ENCODE measurements at places on chromosomes 13 and 19.

GRCh38 chr13:90447734-90448101, 899.8 kb upstream of the MIR17HG start:
- no peak for DNase-seq

- DNase-seq: no peak
Measured at GRCh38 chr13:112616586-112617362, 28.8 kb upstream of the TUBGCP3 start.

DNA sequence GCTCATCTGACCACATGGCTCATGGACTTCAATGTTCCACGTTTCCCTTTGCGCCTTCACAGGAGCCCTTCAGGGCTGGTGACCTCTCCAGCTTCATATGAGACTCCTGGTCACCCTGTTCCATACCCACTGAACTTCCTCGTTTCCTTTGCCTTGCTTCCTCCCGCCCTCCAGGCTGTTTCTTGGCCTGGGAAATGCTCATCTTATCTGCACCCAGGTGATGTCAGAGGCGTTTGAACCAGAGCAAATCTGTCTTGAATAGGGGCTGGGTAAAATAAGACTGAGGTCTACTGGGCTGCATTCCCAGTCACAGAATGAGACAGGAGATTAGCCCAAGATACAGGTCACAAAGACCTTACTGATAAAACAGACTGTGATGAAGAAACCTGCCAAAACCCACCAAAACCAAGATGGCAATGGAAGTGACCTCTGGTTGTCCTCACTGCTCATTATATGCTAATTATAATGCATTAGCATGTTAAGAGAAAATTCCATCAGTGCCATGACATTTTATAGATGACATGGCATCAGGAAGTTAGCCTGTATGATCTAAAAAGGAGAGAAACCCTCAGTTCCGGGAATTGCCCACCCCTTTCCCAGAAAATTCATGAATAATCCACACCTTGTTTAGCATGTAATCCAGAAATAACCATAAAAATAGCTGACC, 102.7 kb downstream of the DCLK1 start:
- no peak for DNase-seq

DNA sequence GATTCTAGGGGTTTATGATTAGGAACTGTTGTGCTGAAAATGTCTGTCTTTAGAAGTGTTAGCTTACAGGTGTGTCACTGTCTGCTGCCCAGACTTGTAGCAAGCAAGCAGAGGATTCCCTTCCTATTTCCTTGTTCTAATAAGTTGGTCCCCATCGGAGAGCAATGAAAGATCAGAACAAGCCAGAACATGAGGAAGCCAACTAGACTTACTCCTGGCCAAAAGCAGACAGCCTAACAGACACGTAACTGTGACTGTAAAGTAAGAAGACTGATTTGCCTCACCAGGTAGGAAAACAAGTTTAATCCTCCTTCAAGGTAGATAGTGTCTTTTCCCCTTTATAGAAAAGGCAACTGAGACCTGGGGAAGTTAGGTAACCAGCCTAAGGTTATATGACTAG, 12.5 kb downstream of the POLR1D start:
- DNase-seq: no peak
